Ecto neural progenitor cell (in vitro differentiated cells): ENCODE measurements at places on chromosomes 2 and 18.

- DNase-seq, result peak; percentile 20
Measured at GRCh38 chr2:23413641-23414040, 28.7 kb downstream of the KLHL29 start.

DNA sequence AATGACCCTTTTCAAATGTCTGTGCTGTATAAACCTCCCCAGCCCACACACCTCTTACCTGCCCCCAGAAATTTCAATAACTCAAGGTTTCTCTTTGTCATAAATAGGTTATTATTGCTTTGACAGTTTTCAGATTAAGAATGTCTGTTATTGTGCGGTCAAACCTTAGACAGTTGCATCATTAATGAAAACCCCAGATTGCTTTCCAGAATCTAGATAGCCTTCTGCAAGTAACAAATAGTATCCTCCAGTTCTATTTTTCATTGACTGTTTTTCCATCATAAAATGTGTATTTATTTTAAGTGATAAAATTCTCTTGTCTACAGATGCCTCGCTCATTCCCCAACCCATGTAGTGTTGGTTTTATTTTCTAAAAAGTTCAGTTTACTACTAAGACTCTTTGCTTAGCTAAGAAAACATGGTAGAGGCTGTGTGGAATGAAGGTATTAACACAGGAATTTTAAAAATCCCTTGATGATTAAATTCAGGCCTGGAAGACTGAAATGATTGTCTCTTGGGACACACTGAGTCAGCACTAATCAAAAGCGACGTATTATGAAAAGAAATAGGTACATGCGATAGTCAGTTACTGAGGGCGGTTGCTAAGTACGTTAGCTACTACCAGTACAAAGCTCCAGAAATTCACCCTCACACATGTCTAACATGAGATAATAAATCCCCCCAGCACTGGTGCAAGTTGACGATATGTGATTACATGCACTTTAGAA lies 38.4 kb upstream of the ITGAV start:
- no peak for DNase-seq

DNA sequence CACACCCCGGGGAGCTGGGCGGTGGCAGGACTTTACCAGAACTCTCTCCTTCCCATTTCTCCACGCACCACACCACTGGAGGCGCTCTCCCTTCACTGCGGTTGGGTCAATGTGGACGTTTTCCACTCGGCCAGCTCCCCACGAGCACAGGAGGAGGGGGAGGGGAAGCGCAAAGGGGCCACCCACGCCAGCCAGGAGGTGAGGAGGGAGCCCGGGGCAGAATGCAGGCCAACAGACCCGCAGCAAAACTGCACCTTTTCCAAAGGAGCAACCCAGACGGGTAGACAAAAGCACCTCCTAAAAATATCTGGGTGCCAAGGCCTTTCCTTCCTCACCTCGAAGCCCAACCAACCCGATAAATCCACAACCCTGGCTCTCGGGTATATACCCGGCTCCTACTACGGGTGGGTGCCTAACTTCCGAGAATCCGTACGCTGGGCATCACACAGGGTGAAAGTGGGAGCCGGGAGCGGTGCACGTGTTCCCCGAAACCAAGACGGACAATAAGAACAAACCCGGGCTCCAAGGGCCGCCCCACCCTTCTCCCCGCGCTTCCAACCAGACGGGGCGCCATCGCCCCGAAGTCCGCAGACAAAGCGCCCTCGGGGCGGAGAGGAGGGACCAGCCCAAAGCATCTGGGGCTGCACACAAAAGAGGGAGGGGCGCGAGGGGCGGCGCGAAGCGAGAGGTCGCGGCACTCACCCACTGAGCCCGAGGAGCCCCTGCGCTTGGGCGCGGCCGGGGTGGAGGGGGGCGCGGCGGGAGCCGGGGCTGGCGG lies 1.0 kb downstream of the RTN4 start:
- DNase-seq, result peak; percentile 88

- DNase-seq, result no peak
Measured at GRCh38 chr2:207704078-207704477, 7.4 kb upstream of the CCNYL1 start.

GRCh38 chr2:46388881-46389280 lies 90.5 kb upstream of the TMEM247 start:
- DNase-seq, result no peak

- no peak for DNase-seq
Measured at GRCh38 chr2:175167076-175167791, 769 bp downstream of the ATF2 start.

DNA sequence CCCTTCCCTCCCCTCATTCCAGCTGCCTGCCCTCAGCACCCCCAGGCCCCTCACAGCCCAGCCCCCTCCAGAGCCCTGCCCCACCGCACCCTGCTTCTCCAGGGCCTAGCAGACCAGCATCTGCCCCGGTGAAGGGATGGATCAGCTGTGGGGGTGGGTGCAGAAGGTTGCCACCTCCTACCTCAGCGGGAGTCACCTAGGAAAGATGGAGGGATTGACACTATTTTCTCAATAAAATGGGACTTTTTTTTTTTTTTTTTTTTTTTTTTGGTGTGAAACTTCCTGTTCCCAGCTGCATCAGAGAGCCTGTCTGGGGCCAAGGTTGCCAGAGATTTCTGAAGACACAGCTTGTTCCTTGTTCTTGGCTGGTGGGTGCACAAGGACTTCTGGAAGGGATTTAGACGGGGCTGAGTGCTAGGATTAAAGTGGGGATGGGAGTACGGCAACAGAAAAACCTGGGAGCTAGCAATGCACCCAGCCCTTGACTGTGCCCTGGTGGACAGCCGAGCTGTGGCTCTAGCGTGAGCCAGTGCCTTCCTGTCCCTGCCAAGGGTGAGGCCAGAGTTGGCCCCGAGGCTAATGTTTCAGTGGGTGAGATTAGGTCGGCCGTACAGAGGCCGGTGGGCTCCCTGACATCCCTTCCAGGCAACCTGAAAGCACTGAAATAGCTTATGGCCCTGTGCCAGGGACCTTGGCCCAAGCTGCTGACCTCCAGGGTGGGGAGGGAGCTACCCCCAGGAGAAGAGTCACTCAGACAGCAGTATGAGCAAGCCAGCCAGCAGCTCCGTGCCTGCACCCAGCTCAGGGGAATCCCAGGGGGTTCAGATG lies 4.6 kb downstream of the B3GNT7 start:
- peak; percentile 46 for DNase-seq

GRCh38 chr18:59760212-59760611 lies 63.0 kb upstream of the CCBE1 start:
- DNase-seq, result no peak

- no peak for DNase-seq
Measured at GRCh38 chr2:20126040-20126439, 74.6 kb upstream of the LAPTM4A start.

- no peak for DNase-seq
Measured at GRCh38 chr2:54482715-54483114, 26.6 kb downstream of the SPTBN1 start.

DNA sequence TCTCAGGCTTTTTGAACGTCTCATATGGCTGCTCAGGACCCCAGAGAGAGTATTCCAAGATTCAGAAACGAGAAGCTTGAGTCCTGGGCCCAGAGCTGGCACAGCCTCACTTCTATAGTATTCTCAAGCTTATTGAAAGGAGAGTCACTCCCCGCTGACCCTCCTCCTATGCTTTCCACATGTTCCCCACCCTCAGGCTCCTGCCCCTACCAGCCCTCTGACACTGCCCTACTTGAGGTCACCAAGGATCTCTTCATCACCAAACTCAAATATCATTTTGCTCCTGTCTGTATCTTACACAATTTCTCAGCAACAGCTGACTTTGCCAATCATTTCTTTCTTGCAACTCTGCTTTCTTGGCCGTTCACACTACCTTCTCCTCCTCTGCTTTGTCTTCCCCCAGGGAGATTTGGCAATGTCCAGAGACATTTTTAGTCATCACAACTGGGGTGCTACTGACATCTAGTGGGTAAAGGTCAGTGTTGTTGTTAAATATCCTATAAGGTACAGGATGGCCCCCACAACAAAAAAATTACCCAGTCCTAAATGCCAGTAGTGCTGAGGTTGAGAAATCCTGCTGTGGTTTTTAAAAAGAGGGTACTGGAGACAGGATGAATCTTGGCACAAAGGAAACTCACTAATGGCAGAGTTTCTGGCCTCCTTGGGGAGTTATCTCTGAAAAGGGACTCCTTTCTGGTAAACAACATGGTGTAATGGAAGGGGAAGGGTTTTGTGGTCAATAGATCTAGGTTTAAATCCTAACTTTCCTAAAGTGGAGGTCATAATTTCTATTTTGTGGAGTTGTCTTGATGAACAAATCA lies 26.9 kb upstream of the INSIG2 start:
- no peak for DNase-seq

DNA sequence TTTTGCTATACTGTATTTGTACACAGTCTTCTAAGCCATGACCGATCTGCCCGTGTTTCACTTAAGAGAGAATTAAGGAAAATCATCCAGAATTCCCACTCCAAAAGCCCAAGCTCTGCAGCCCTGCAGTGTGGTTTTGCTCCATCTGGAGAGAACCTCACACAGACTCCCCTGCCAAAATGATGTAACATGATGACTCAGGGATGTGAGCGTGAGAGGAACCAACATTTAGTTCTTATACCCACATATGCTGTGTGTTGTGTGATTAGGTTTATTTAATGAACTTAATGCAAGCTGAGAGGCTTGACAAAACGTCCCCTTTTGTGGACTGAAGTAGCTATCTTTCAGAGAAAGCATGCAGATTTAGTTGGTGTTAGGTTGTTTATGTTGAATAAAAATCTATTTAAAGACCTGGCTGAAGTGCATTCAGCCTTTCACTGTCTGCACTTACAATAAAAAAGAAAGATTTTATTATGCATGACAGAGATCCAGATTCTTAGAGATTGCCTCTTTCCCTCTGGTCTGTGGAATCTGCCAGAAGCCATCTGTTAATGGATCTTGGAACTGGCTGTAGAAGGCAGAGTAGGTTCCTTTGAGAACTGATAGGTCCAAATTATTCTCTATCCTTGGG lies 6.3 kb downstream of the RAB12 start:
- no peak for DNase-seq

- peak; percentile 82 for DNase-seq
Measured at GRCh38 chr2:74515981-74516633, 1.9 kb downstream of the TLX2 start.

DNA sequence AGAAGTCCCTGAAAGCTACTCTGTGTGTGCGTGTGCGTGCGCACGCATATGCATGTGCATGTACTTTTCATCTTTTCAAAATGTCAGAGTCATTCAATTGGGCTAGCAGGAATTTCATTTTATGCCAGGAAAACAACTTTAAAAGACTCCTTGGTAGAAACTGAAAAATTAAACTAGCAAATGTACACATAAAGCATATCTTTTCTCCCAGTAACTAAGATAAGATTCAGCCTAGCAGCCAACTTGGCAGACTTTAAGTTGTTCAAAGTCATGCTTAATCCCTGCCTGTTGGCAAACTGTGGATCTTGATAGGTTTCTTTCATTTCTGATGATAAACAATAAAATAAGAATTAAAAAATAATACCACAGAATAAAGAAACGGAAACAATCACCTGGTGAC lies 1129.1 kb downstream of the LRP1B start:
- DNase-seq, result no peak

- DNase-seq, result no peak
Measured at GRCh38 chr2:102004581-102004980, 12.8 kb downstream of the IL1R2 start.

DNA sequence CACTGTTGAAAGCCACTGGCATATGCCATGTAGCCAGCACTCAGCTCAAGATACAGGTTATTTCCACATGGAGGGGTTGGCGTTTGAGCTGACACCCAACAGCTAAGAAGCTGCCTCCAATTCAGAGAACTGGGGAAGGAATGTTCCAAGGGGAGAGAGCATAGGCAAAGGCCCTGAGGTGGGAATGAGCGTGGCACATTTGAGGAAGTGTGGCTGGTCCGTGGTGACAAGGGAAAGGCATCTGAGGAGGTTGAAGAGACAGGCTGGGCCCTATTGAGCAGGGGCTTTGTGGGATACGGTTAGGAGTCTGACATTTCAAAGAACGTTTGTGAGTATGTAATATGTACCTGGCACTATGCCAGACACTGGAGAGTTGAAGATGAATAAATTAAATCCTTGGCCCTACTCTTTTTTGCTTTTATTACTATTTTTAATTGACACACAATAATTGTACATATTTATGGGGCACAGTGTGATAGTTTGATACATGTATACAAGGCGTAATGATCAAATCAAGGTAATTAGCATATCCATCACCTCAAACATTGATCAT lies 27.6 kb upstream of the TMBIM1 start:
- no peak for DNase-seq

DNA sequence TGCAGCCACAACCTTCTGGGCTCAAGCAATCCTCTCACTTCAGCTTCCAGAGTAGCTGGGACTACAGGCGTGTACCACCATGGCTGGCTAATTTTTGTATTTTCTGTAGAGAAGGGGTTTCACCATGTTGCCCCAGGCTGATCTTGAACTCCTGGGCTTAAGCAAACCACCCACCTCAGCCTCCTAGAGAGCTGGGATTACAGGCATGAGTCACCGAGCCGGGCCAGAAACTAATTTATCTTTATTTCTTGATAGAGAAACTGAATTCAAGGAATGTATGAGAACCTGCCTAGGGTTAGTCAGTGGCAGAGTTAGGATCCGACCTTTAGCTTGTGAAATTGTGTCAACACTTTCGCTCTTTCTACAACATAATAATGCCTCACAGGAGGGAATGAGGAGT lies 19.3 kb upstream of the ITGAV start:
- DNase-seq, result no peak

DNA sequence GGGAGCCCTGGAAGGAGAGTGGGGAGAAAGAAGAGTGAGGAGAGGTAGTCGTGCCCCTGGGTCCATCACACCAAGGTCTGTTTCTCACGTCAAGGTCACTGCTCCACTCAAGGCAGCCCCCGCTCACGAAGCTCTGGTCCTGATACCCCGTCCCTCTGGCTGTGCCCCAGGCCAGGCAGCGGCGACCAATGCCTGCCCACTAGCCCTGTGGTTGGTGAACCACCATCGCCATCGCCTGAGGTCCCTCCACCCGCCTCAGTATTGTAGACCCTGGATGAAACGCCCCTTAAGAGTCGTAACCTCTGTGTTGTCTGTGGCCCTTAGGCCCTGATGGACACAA lies 378.3 kb upstream of the MYT1L start:
- DNase-seq, result no peak
